ENCODE measurements at places on chromosomes 2 and 18.

DNA sequence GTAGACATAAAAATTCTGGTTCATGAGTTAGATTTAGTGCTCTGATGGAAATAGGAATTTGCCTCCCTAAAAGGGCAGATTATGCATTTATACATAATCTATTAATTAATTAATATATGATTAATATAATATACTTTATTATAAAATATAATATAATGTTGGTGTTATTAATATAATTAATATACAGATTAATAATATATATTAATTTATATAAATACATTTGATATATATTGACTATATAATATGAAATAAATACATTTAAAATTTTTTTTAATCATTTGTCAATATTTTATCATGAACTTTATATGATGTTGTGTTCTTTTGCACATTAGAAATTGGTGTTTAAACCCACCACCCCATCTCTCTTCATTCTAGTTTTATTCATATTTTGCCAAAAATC, 652.1 kb upstream of the ZNF804A start:
- no peak for DNase-seq

DNA sequence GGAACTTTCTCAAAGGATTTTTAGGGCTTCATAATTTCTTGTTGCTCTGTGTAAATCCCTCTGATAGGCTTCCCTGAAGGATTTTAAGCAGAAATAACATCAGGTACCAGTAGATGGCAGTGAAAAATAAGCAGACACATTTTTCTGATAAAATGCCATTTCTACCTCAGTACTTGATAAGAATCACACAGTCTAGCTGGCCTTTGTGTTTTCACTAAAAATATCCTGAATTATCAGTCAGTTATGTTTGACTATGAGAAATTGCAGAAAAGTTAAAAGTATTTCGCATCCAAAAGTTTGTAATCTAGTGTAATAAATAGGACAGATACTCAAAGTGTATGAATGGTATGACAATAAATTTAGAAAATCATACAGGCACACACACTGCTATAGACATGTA, 68.7 kb downstream of the DNAJC10 start:
- DNase-seq, result peak; percentile 64

- no peak for DNase-seq
These were observed 121.5 kb downstream of the PIEZO2 start for GRCh38 chr18:11027862-11028261.

DNA sequence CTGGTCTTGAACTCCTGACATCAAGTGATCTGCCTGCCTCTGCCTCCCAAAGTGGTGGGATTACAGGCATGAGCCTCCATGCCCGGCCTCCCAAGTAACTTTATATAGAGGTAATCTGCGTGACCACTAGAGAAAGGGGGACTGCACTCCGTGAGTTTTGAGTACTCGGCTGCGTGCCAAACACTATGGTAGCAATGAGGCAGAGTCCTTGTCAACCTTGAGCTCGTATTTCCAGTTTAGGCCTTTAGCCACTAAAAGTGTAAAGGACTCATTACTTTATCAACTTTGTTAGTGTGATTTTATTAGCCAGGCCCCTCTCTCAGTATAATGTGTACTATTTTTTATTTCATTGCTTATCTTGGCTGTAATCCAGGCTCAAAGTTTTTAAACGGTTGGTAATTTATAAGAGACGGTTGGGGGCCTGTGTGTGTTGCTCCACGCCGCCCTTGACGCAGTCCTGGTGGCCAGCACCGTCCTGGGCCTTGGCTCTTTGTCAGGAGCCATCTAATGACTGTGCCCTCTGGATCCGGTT, 56.2 kb downstream of the ZCCHC2 start:
- DNase-seq, result no peak

DNA sequence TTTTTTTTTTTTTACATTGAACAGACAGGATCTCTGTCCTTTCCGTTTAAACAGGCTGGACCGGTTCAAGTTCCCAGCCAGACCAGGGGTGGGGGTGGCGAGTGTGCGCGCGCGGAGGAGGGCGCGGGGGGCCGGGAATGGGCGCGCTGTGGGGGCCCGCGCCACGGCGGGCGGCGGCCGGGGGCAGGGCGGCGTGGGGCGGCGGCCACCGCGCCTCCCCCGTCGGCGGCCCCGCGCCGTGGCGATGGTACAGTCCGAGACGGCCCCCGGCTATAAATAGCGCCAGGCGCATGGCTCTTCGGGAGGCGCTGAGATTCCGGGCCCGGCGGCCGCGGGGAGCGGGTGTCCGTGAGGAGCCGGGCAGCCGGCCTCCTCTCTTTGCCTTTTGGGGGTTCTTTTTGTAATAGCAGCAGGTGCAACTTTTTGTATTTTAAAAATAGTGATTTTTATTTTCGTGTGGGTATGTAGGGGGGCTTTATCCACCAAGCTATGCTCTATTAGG, 430 bp upstream of the CELF4 start:
- DNase-seq, result no peak

GRCh38 chr2:241001413-241002274, 3.2 kb downstream of the SNED1 start:
- DNase-seq, result no peak

GRCh38 chr2:100962366-100963025, 39.6 kb upstream of the RPL31 start:
- no peak for DNase-seq

GRCh38 chr2:95310216-95310615, 13.1 kb downstream of the KCNIP3 start:
- no peak for DNase-seq

- DNase-seq, result no peak
These were observed 145.0 kb downstream of the SRBD1 start for GRCh38 chr2:45466053-45466452.

DNA sequence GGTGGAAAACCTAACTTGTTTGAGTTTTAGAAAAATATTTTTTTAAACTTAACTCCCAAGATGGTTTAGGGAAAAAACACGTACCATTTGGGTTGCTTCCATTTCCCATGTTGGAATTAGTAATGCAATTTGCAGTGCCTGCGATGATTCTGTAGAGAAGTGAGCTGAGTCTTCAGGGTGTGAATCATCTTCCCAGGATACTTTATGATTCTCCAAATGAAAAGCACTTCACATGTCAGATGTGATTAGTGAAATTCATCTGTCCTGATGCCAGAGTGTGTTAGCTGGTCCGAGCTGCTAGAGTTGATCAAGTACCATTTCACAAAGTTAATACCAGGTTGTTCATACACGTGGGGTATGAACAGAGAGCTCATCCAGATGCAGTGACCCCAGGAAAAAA, 59.1 kb downstream of the ACOXL start:
- no peak for DNase-seq

GRCh38 chr18:47175283-47175897, 774 bp downstream of the IER3IP1 start:
- DNase-seq, result no peak

- DNase-seq, result no peak
These were observed 935.7 kb downstream of the LRP1B start for GRCh38 chr2:141195087-141195486.

DNA sequence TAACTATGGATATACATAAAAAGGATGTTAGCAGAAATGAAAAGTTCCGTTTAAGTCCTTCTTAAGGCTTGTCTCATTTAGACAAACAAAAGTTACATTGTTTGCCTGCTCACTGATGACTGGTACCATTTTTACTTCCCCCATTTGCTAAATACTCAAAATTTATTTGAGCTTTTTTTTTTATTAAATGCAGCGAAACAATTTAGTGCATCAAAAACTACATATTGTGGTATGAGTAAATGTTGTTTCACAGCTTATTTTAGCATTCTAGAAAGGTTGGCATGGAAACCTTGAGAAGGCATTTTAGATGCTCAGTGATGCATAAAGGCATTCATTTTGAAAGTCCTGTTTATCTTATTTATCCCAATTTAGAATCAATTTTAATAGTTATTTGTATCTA, 100.0 kb downstream of the MAP2 start:
- DNase-seq, result peak; percentile 30

GRCh38 chr2:100921685-100922161, 80.4 kb upstream of the RPL31 start:
- no peak for DNase-seq

GRCh38 chr2:73970850-73971471, 13.7 kb upstream of the TET3 start:
- peak; percentile 75 for DNase-seq
